ENCODE measurements at places on chromosomes 16 and 17.

- no peak for DNase-seq
Observed at GRCh38 chr17:76027159-76027839, at the start of gene EVPL. Gene EVPL, minus strand, starts transcription at chr17:76027306. Its CDS starts 108 bp downstream, at chr17:76027198.

DNA sequence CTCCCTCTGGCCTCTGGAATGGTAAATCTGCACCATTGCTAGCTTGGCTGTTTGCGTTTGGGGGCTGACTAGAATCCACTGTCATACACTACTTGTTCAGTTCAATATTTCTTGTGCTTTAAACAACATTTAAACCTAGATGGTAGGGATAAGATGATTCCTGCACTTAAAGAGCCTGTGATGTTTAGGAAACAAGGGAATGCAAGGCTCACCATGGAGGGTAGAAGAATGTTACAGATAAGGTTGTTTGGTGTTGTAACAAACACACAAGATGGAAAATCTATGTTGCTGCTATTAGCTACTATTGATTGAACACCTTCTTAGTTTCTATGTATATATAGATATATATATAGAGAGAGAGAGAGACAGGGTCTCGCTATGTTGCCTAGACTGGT lies 31.4 kb downstream of the YPEL2 start:
- no peak for DNase-seq

DNA sequence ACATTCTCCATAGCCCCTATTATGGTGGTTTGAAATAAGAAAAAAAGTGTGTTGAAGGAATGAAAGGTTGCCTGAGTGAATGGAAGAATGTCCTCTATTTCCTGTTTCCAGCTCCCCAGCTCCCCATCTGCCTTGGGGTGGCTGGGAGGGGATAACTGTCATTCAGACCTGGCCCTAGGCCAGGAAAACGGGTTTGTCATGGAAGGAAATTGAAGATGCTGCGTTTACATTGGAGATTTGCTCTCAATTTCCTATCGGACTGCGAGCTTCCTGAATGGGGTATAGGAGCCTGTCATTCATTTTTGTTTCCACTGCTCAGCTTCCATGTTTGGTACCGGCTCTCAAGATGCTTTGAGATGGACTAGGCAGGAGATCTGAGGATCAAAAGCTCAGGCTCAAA lies 2.2 kb upstream of the FZD2 start:
- DNase-seq, result no peak

DNA sequence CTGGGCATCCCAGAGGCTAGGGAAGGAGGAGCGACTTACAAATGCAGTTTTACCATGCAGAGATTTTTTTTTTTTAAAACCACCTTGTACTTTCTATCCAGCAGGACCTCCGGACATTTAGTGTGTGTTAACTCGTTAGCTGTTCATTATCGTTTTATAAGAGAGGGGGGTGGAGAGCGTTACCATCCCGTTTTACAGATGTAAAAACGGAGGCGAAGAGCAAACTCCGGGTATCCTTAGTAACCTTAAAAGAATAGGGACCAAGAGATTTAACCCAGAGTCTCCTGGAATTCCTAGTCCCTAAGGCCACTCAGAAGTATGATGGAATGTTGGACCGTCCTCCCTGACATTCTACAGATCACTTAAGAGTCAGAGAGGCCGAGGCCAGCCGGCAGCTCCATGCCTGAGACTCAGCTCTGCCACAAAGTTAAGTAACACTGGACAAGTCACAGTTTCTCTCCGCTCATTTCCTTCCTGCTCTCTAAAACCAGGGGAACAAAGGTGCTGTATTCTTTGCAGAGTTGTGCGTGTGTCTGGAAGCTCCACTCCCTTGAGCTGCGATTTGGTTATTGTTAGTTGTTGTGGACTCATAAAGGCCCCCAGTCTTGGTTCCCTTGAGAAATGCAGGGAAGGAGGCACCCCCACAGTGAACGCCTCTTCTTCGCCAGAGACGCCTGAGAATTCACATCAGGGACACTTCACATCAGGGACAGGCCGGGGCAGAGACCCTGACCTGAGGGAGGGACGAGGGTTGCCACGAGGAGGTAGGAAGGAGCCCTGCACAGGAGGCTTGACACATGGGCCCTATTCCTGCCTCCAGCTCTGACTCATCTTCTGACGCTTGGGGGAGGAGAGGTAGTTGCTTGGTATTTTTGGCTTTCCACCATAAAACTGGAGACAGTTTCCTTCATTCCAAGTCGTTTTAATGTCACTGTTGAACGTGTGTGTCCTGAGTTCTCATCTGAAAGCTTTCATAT lies 1.2 kb downstream of the DUSP14 start:
- DNase-seq, result no peak

DNA sequence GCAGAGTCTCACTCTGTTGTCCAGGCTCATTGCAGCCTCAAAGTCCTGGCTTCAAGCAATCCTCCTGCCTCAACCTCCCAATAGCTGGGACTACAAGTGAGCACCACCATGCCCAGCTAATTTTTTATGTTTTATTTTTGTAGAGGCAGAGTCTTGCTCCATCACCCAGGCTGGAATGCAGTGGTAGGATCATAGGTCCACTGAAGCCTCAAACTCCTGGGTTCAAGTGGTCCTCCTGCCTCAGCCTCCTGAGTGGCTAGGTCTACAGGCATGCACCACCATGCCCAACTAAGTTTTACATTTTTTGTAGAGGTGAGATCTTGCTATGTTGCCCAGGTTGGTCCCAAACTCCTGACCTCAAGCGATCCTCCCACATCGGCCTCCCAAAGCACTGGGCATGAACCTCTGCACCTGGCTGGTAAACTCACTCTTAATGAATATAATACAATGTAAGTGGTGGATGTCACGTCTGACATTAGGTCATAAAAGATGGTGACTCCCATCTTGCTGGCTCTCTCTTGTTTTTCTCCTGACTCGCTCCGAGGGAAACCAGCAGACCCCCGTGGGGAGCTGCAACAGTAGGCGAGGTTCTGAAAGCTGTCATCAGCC lies 126.2 kb downstream of the IRX3 start:
- no peak for DNase-seq

DNA sequence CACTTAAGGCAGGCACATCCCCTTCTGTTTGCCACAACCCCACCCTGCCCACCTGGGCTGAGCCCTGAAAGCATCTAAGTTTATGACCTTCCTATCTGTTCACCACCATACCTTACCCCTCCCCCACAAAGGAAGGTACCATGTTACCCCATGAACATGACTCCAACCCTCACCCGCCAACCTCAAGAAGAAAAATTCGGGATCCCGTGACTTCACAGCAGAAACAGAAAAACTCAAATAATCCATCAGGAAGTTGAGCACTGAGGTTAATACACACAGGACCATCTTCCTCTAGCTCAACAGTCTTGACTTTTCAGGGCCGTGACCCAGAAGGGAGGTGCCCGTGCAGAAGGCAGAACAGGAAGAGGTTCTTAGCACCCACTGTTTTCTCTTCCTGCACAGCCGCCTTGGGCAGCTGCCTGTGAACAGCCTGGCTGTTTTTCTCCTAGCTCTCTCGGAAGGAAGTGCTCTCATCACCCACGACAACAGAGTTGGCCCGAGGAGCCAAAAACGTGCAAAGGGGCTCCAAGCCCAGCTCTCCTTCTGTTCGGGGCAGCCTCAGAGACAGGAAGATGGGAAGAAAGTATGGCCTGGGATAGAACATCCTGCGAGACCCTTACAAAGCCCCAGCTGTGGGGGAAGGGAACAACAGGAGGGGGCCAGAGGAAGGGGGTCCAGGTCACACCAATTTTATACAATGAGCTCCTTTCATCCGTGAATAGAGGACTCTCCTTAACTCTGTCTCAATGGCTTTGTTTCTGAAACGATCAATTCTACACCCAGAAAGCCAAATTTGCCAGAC lies 101.1 kb downstream of the XYLT1 start:
- no peak for DNase-seq

GRCh38 chr16:28165598-28165997 lies 46.2 kb downstream of the XPO6 start:
- DNase-seq, result no peak

DNA sequence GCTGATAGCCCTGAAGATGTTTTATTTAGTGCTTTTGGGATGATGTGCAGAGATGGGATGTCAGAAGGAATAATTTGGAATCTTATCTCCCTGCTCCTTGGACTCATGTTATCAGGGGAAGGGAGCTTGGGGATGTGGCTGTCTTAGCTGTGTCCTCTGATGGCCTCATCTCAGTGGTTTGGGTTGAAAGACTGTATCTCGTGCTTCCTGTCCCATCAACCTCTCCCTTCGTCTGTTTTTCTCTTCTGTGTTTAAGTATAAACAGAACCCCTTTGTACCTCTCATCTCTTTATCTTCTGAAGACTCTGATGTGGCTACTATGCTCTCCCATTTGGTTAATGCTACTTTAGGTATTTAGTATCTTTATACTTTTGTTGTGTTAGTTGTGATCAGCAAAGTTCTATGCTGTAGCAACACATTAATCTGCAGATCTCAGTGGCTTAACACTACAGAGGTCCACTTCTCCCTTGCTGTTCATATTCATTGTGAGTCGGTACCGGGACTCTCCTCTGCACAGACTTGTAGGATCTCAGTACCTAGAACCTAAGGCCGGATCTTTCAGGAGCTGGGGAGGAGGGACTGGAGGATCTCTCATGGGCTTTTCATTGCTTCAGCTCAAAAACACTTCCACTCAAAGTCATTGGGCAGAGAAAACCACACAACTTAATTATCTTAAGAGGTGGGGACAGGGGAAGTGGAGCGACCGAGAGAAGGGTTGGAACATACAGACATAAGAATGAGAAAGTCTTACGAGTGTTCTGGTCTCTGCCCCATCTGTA lies 28.8 kb downstream of the PRKCA start:
- DNase-seq, result no peak

DNA sequence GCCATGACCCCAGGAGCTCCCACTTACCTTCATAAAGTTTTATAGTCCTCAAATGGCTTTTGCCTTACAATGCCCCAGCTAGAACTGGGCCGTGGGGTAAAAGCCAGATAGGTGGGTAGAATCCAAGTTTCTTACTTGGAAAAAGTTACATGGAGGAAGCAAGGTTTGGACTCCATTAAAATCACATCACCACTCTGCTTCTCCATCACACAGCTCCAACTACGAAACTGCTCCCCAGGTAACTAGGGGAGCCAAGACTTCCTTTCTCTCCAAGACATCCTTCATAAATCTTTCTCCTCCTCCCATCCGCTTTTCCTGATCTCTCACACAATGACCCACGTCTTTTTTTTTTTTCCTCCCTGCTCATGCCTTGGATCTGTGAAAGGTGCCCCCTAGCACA lies 130.8 kb upstream of the RCVRN start:
- no peak for DNase-seq

DNA sequence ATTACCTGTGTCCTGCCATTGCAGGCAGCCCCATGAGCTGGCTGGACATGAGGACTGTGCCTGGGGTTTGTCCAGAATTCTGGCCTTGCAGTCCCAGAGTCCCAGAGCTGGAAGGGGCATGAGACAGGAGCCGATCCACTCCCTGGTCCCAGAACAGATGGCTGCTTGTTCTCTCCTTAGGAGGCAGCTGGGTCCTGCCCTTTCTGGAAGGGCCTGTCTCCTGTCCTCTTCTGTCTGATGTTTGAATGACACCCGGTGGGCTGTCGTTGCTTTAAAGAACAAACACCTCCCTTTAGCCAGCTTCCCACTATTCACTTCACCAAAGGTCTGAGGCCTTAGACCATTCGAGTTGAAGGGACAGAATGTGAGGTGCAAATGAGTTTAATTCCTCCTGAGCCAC lies 63.8 kb downstream of the RAP1GAP2 start:
- no peak for DNase-seq

DNA sequence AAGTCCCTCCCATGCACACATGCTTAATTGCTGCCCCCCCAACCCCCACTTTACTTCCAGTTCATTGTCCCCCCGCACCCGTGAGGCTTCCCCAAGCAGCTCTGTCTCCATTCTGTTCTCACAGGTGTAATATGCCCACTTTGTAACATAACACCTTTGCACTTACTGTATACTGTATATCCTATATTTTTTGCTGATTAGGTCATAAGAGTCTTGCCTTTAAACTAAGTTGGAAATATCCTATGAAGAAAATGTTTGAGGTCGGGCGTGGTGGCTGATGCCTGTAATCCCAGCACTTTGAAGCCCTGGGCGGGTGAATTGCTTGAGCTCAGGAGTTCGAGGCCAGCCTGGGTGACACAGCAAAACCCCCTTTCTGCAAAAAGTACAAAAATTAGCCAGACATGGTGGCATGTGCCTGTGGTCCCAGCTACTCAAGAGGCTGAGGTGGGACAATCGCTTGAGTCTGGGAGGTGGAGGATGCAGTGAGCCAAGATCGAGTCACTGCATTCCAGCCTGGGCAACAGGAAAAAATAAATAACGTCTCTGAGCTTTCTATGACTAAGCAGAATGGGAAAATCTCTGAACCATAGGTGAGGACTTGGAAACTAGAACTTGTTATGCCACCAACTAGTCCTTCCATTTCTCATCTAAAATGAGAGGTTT lies 76.1 kb downstream of the TNRC6C start:
- DNase-seq, result no peak

- DNase-seq, result no peak
Observed at GRCh38 chr17:35103271-35103670, 16.4 kb downstream of the RAD51D start.

All from ecto neural progenitor cell (in vitro differentiated cells).